Chondrocyte (in vitro differentiated cells): ENCODE measurements at places on chromosomes 1 and 21. TPM values are rescaled to one million over a fixed set of nuclear protein-coding genes. Genes with fewer than 3 reads are reported as not detected.

The ZC3H12A gene
- 5.9 to 7.5 TPM (median 6.9 TPM) in 3 replicates for total RNA-seq

The TTC13 gene
- total RNA-seq = 24.9 to 36.5 TPM (median 27.1 TPM) in 3 replicates

The SPRR4 gene
- not detected in 3 replicates for total RNA-seq

The PDZK1 gene
- 0.38 to 1.1 TPM (median 0.50 TPM) in 3 replicates for total RNA-seq

The BCAN gene
- total RNA-seq = 1.3 TPM in 1 of 3 replicates, not detected in the others

The NCMAP gene
- not detected in 3 replicates for total RNA-seq

The BNIPL gene
- total RNA-seq = 0.36 to 0.63 TPM (median 0.62 TPM) in 3 replicates

The FAM110D gene
- total RNA-seq = 0.22 to 0.27 TPM (median 0.23 TPM) in 3 replicates

DNA sequence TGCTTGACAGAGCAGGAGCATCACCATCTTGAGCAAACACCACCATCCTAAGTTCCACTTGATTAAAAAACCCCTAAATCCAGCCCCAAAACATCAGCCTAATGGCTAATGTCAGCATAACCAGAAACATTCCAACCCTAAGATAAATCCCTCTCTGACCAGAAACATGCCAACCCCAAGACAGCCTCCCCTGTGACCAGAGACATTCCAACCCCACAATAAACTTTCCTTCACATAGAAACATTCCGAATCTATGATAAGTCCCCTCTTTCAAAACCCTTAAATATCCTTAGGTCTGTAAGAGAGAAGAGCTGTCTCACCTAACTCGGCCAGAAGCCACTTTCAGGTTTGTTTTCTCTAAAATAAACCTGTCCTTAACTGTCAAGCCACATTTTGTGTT, 17.4 kb upstream of the SLC2A5 start:
- H3K4me3 ChIP-seq = no peak overlapping the region
- no peak overlapping the region for H3K27ac ChIP-seq
- peaks cover 28% of the 10 kb centered on the region for H3K4me1 ChIP-seq
- DNase-seq = no peak
- H3K36me3 ChIP-seq = peaks cover 4% of the 10 kb centered on the region

DNA sequence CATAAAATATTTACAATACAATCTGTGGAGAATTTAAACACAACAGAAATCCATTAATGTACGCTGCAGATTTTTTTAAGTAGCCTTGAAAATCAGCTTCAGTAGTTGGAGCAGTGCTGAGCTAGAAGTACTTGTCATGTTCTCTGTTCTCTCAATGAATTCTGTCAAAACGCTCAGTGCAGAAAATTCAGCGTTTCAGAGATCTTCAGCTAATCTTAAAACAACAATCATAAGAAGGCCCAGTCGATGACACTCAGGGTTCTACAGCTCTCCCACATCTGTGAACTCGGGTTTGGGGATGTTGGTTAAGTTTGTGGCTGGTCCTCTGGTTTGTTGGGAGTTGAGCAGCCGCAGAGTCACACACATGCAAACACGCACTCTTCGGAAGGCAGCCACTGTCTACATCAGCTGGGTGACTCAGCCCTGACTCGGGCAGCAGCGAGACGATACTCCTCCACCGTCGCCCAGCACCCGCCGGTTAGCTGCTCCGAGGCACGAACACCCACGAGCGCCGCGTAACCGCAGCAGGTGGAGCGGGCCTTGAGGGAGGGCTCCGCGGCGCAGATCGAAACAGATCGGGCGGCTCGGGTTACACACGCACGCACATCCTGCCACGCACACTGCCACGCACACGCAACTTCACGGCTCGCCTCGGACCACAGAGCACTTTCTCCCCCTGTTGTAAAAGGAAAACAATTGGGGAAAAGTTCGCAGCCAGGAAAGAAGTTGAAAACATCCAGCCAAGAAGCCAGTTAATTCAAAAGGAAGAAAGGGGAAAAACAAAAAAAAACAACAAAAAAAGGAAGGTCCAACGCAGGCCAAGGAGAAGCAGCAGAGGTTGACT, 161.2 kb downstream of the RUNX1 start:
- H3K27me3 ChIP-seq = no peaks in the 10 kb centered on the region
- H3K27ac ChIP-seq = peak overlapping the region; percentile 96
- peak; percentile 95 for DNase-seq

DNA sequence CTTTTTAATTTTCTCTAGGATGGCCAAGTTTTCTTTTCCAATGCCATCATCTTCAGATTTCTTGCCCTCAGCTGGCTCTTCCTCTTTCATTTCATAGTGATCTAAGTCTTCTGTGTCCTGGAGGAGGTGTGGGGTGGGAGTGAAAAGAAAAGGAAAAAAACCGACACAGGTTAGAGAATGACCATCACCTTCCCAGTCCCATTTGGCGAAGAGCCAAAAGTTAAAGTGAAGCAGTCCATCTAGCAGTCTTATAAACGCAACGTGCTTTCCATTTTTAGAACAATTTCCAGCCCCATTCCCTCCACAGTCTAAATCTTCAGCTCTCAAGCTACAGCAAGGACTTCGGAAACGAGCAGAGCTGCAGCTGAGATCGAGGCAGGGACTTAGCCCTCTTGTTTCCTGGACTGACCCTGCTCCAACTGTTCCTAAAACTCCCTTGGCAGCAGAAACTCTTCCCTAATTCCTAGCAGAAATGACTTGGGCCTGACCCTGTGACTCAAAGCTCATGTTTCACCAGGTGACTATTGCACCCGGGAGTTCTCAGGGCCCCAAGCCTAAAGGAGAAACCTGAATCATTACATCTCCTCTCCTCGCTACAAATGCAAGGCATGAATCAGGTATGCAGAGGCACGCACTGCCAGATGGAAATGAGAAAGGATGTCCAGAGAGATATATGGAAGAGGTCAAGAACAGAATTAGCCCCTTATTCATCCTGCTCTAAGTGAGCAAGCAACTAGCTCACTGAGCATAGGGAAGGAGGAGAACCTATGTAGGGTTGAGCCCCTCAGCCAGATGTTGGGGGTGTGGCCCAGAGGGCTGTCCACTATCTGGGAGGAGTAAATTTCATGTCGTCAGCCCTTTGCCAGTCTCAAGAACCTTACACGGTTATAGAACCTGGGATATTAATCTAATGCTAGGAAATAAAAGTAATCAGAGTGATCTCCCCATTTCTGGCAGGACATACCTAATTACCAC, 5.1 kb downstream of the UBE2Q1 start:
- H3K4me1 ChIP-seq = peaks cover 43% of the 10 kb centered on the region
- no peak overlapping the region for H3K27ac ChIP-seq
- no peaks in the 10 kb centered on the region for H3K27me3 ChIP-seq

DNA sequence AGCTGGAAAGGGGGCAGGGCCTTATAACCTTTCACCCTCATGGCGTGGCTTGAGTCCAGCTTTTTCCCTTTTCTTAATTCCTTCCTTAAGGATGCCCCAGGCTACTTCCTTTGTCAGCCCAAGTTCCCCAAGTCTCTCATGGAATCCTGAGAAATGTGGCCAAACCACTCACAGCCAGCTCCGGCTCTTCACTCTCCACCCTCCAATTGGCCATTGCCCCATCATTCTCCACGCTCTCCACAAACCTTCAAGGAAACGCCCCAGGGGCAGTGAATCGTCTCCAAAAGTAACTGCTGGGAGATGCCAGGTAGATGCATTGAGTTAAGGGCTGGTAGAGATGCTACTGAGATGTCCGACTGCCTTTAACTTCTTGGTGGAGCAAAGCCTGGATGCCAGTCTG, 113.5 kb upstream of the CD34 start:
- no peak for DNase-seq
- H3K27me3 ChIP-seq = no peaks in the 10 kb centered on the region
- H3K4me3 ChIP-seq = no peak overlapping the region
- no peak overlapping the region for H3K27ac ChIP-seq
- H3K36me3 ChIP-seq = peaks cover 13% of the 10 kb centered on the region

GRCh38 chr1:147676311-147677085, 6.2 kb upstream of the ACP6 start:
- no peaks in the 10 kb centered on the region for H3K27me3 ChIP-seq
- H3K36me3 ChIP-seq = no peaks in the 10 kb centered on the region
- H3K27ac ChIP-seq = no peak overlapping the region
- H3K4me1 ChIP-seq = peaks cover 6% of the 10 kb centered on the region
- DNase-seq = no peak

DNA sequence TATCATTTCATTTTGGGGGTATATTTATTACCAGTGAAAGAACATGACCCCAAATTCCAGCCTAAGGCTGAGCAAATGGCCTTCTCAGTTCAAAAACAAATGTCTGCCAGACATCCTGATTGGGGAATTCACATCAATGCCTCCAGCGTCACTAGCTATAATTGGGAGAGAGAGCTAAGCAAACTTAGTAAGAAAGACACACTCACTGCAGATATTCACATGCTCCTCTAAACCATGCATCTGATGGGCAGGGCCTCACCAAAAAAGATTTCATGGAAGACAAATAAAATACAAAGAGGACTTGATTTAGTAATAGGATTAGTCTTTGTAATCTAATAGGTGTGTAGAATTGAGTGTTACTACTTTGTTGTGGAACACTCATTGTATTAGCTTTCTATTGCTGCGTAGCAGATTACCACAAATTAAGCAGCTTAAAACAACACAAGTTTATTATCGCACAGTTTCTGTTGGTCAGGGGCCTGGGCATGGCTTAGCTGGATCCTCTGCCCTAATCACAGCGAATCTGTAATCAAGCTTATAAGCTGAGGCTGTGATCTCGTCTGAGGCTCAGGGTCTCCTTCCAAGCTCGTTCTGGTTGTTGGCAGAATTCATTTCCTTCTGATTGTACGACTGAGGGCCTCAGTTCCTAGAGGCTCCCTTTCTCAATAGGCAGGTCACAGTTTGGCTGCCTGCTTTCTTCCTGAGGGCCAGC, 243.0 kb downstream of the PBX1 start:
- H3K4me3 ChIP-seq = no peak overlapping the region
- no peak overlapping the region for H3K27ac ChIP-seq
- H3K36me3 ChIP-seq = peaks cover 4% of the 10 kb centered on the region
- peaks cover 32% of the 10 kb centered on the region for H3K4me1 ChIP-seq
- no peaks in the 10 kb centered on the region for H3K27me3 ChIP-seq

DNA sequence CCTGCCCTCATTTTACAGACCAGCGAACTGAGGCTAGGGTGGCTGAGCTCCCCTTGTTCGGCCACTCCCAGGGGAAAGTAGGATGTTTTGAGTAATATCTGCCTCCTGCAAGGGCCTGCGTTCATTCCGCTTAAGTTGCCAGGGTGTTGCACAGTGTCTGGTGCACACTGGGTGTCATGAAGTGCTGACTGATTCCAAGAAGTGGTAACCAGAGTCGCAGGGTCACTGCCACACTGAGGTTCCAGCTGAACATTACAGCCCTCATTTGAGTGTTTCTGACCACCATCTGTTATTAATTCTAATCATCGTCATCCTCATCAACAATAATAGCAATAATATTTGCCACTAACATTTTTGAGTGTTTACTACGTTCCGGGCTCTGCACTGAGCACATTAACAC, 250.6 kb downstream of the KAZN start:
- peaks cover 2% of the 10 kb centered on the region for H3K27me3 ChIP-seq
- H3K4me3 ChIP-seq = no peak overlapping the region
- H3K4me1 ChIP-seq = no peaks in the 10 kb centered on the region
- no peaks in the 10 kb centered on the region for H3K36me3 ChIP-seq

- H3K27ac ChIP-seq = peak overlapping the region; percentile 87
- H3K4me3 ChIP-seq = peak overlapping the region; percentile 66
- H3K27me3 ChIP-seq = no peaks in the 10 kb centered on the region
- no peak for DNase-seq
- H3K4me1 ChIP-seq = peaks cover 82% of the 10 kb centered on the region
These were observed 6.0 kb downstream of the HEYL start for GRCh38 chr1:39633422-39633821.

GRCh38 chr1:18256282-18257235, 149.0 kb downstream of the IGSF21 start:
- H3K4me1 ChIP-seq = no peaks in the 10 kb centered on the region
- DNase-seq = no peak
- H3K27ac ChIP-seq = no peak overlapping the region
- no peaks in the 10 kb centered on the region for H3K27me3 ChIP-seq

GRCh38 chr1:32464191-32464715, 619 bp upstream of the ZBTB8B start:
- peaks cover 2% of the 10 kb centered on the region for H3K36me3 ChIP-seq
- peaks cover 15% of the 10 kb centered on the region for H3K4me1 ChIP-seq
- peak overlapping the region; percentile 84 for H3K4me3 ChIP-seq
- H3K27me3 ChIP-seq = peaks cover 7% of the 10 kb centered on the region
- no peak for DNase-seq
- H3K27ac ChIP-seq = peak overlapping the region; percentile 77
